NCI-H510A (cell line): ENCODE measurements at places on chromosomes 5 and 9.
A peak's percentile ranks its signal among the peaks of the same experiment; 100 is the strongest.

DNA sequence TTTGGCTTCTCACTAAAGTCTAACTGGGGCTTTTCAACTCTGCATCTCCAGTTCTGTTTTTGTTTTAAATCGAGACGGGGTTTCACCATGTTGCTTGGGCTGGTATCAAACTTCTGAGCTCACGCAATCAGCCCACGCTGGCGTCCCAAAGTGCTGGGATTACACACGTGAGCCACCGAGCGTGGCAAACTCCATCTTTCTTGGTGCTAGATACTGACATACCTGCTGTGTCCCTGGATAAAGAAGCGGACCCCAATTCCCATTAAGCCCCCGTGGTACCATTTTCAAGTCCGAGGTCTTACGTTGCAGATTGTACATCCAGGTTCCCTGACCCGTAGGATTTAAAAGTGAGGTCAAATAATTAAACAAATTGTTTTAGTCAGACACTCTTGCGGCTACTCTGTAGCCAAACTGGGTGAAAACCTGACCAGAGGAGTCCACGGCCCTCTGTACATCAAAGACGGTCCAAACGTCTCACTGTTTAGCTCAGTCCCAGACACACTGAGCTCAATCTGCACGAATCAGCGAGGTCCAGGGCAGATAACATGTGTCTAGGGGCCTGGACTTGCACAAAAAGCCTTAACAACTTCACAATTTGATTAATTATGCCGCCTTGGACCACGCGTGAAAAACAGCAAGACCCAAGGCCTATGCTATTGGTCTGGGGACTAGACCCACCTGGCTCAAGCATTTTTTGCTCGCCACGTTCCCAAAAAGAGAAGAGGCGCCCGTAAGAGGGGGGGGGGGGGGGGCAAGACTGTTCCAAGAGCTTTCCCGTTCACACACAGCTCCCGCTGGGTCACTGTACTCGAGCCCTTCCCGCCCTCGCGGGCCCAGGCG lies 727 bp upstream of the DNAJA1 start:
- DNase-seq, result no peak

DNA sequence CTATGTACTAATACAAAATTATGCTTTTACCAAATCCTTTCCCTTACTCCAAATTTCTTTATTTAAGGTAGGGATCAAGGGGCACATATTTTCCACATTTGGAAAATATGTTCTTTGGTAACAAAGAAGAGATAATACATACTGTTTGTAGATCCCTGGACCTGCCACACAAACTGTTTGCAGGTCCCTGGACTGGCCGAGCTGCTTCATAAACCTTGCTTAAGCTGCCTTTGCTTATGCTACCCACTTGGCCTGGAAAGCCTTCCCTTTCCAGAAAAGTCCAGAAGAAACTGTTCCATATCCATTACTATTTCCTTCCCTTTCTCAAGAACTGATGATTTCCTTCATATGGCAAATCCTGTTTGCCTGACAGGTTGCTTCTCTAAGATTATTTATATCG lies 22.6 kb upstream of the DMXL1 start:
- DNase-seq, result no peak

GRCh38 chr5:92514896-92515295 lies 1066.1 kb downstream of the NR2F1-AS1 start:
- no peak for DNase-seq

- DNase-seq, result no peak
These were observed 864 bp downstream of the PAPPA start for GRCh38 chr9:116154334-116154975.

DNA sequence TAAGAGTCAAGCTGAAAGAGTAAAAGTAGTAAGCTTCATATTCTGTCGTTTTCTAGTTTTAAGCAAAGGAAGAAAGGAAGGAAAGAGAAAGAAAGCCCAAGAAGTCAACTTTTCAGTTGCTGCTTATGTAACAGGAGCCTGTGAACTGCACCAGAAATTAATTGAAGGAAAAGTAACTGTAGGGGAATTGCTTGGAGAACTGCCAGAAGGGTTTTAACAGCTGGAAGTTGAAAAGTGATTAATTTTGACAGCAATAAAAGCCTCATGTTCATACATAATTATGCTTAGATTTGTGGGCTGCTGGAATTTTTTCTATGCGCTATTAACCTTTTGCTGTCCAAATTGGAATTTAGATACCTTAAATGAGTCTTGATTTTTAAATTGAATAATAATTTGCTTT lies 255.7 kb downstream of the ENC1 start:
- no peak for DNase-seq

- DNase-seq, result no peak
These were observed 60.4 kb downstream of the CSNK1A1 start for GRCh38 chr5:149490599-149491485.

DNA sequence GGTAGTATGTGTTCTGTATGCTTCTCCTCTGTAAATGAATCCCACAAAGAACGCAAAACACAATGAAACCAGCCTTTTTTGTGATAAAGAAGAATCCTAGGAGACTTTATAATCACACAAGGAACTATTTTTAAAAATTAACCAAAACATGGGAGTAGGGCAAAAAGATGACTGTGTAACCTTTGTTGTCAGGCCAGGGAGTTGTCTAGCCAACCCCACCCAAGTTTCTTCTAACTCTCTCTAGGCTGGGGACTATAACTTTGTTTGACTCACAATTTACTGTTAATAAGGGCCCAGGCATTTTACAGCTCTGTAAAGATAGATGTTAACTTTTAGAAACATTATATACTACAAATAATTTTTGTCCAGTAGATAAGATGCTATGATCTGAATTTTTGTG lies 176.1 kb downstream of the ADAMTS12 start:
- DNase-seq, result no peak

- peak; percentile 95 for DNase-seq
These were observed at the start of gene TOR2A for GRCh38 chr9:127734747-127735529. TOR2A (minus strand) TSS chr9:127735294; CDS start chr9:127735270, 24 bp downstream.

GRCh38 chr5:68216245-68217046 lies 890 bp downstream of the PIK3R1 start:
- peak; percentile 16 for DNase-seq

DNA sequence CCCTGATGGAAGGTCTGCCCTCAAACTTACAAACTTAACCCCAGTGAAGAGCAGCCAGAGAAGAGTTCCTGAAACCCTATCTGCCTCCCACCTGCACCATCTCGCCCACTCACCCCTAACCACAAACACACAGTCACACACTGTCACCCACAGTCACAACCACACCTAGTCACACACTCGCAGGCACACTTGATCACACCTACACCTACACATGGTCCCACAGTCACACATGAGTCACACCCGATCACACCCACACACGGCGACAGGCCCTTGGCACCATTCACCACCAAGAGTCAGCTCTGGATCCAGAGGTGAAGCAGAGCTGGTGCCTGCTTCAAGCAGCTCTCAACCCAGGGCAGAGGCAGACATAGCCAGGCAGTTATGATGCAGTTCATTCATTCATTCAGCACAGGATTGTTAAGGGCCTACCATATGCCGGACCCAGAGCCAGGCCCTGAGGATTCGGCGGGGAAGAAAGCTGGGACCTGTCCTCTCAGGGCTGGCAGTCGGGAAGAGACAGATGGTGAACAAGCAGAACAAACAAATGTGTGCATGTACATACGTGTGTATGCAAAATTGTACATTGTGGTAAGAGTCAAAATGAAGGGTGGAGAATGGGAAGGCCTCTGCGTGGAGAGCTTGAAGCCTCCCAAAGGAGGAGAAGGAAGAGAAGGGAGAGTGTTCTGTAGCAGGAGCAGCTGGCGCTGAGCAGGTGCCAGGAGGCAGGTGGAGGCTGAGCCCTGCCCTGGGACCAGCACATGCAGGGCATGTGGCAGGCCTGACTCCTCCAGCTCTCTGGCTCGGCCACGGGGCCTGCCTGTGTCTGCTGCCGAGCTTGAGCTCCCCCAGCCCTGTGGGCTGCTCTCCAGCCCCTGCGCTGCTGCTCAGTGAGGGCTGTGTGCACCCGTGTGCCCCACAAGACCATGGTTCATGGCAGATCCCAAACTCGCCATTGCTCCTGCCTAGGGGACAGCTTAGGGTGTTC lies 6.4 kb downstream of the TSPAN17 start:
- DNase-seq, result no peak

DNA sequence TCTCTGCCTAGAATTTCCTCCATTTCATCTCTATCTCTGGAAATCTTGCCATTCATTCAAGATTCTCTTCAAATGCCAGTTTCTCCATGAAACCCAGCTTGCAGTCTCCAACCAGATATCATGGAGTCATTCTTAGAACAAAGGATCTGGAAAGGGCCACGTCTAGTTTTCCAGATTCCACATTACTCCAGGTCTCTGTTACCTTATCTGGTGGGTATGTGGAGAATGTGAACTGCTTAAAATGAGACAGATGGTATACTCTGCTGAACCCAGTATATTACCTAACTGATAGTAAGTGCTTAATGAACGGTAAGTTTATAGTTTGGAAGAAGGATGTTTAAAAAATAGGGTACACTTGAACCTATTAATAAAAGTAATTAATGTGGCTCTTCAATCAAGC lies 52.3 kb upstream of the ZSWIM6 start:
- no peak for DNase-seq

- DNase-seq, result no peak
These were observed 24.0 kb downstream of the PTGES2 start for GRCh38 chr9:128103589-128103962.

GRCh38 chr5:83701886-83702285 lies 18.8 kb downstream of the HAPLN1 start:
- no peak for DNase-seq

- peak; percentile 60 for DNase-seq
These were observed 24.8 kb downstream of the PTBP3 start for GRCh38 chr9:112308588-112308987.

- DNase-seq, result no peak
These were observed 1.4 kb upstream of the NKD2 start for GRCh38 chr5:1007221-1007680.

- DNase-seq, result no peak
These were observed 42.3 kb downstream of the SNCAIP start for GRCh38 chr5:122354293-122354692.

DNA sequence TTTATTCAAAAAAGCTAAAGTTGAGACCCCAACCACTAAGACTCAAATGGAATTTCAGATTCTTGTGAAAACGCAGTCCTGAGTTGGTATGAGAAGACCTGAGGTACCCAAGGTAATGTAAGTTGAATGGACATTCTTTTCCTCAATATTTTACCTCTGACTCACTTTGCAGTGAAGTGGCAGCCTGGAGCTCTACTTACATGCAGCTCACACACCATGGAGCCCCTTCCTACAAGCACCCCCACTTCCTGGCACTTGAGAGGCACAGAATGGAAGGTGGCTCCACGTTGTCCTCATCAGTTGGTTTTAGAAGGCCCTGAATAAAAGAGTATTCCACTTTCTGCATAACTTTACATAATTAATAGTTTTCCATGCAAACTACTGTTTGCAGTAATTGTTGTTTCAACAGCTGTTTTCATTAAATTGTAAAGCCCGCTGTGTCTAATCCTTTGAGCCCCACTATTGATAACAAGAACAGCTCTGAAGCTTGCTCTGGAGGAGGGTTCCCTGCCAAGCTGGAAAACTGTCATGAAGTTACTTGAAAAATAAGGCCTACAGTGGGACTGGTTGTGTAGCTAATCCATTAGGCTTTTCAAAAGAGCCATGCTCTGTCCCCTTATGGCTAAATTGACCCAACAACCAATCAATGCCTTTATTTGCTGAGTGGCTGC lies 102.2 kb upstream of the SPATA31D4 start:
- DNase-seq, result no peak

DNA sequence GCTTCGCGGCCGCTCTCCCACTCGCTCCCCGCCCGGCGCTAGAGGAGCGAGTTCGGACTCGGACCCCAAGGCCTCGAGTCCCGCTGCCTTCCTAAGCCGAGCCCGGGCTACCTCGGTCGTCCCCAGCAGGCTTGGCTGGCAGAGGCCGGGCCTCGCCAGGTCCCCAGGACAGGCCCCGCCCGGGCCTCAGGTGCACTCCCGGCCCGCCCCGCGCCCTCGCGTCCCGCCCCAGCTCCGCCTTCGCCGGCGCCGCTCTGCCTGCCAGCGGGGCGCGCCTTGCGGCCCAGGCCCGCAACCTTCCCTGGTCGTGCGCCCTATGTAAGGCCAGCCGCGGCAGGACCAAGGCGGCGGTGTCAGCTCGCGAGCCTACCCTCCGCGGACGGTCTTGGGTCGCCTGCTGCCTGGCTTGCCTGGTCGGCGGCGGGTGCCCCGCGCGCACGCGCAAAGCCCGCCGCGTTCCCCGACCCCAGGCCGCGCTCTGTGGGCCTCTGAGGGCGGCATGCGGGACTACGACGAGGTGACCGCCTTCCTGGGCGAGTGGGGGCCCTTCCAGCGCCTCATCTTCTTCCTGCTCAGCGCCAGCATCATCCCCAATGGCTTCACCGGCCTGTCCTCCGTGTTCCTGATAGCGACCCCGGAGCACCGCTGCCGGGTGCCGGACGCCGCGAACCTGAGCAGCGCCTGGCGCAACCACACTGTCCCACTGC lies at the start of gene SLC22A5:
Gene SLC22A5, plus strand, starts transcription at position 237 of the 707 bp plus-strand sequence. Its CDS starts 263 bp downstream, at position 500.
- DNase-seq, result peak; percentile 71

GRCh38 chr5:37954561-37954960 lies 114.7 kb upstream of the GDNF start:
- no peak for DNase-seq

- peak; percentile 73 for DNase-seq
These were observed 1.1 kb upstream of the NTRK2 start for GRCh38 chr9:84668196-84669012.

- no peak for DNase-seq
These were observed 21.7 kb upstream of the HOMER1 start for GRCh38 chr5:79535477-79536192.

GRCh38 chr5:159010661-159011442 lies 88.9 kb downstream of the EBF1 start:
- DNase-seq, result no peak

DNA sequence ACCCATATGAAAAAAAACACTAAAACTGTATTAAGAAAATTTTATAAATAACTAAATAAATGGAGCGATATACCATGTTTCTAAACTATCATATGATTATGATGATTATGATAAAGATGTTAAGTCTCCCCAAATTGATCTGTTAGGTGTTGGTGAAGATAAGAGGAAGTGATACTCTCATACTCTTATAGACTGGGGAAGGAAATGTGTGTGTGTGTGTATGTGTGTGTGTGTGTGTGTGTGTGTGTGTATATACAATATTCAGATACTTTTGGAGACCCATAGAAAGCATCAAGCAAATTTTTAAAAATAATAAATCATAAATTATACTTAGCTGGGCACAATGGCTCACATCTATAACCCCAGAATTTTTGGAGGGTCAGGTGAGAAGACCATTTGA lies 62.9 kb downstream of the TMEM232 start:
- DNase-seq, result no peak

- DNase-seq, result no peak
These were observed 50.6 kb downstream of the PTPN3 start for GRCh38 chr9:109447329-109448076.

DNA sequence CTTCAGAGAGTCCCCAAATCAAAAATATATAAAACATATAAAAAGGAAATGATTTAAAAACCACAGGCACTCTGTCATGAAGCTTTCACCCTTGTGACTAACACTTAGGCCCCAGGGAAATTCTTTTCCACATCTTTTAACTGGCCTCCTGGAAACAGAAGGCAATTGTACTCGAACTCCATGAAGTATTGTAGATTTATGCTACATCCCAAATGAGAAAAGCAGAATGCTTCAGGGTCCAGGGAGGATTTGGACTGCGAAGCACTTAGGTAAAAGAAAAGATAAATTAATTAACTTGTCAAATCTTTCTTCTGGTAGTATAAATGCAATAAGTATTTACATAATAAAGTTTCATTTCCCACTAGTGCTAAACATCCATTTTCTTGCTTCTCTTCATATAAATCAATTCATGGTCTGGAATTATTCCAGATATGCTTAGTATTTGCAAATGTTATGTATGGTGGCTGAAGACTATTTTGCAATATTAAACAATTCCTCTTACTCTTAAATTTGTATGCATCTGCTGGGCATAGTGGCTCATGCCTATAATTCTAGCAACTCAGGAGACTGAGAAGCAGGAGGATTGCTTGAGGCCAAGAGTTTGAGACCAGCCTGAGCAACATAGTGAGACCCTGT lies 64.9 kb upstream of the ELL2 start:
- no peak for DNase-seq
